ENCODE measurements at places on chromosomes 4 and X. TPM values are rescaled to one million over a fixed set of nuclear protein-coding genes. Genes with fewer than 3 reads are reported as not detected.

Gene MAGEB1
- not detected for polyA plus RNA-seq

Gene NLGN4X
- polyA plus RNA-seq: not detected

Gene SPANXA2
- not detected for polyA plus RNA-seq

Gene PRR32
- not detected for polyA plus RNA-seq

GRCh38 chr4:125837493-125838201 lies 522.9 kb downstream of the FAT4 start:
- DNase-seq: no peak

GRCh38 chrX:121836000-121836399 lies 788.6 kb downstream of the GLUD2 start:
- no peak for DNase-seq

DNA sequence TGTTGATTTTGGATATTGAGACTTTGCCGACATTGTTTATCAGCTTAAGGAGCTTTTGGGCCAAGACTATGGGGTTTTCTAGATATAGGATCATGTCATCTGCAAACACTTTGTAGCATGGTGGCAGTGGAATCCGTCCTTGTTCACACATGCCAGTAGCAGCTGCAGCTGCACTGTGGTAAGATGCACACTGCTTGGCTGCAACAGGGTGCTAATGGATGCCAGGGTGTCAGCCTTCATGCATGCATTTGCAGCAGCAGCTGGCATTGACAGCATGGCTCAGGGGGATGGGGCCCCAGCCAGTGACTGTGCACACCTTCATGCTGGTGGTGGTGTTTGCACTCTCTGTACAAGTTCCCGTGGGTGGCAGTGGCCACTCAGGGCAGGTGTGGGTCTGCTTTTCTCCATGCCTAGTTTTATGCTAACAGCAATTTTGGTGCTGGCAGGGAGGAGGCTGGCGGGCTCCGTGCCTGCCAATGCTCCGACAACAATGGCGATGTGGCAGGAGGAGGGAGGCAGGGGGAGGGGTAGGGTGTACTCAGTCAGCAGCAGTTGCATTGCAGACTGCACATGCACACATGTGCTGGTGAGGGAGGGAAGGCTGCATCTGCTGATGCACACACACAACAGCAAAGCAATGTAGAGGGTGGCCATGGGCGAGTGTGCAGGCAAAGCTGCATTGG lies 37.5 kb downstream of the BEX3 start:
- no peak for DNase-seq

DNA sequence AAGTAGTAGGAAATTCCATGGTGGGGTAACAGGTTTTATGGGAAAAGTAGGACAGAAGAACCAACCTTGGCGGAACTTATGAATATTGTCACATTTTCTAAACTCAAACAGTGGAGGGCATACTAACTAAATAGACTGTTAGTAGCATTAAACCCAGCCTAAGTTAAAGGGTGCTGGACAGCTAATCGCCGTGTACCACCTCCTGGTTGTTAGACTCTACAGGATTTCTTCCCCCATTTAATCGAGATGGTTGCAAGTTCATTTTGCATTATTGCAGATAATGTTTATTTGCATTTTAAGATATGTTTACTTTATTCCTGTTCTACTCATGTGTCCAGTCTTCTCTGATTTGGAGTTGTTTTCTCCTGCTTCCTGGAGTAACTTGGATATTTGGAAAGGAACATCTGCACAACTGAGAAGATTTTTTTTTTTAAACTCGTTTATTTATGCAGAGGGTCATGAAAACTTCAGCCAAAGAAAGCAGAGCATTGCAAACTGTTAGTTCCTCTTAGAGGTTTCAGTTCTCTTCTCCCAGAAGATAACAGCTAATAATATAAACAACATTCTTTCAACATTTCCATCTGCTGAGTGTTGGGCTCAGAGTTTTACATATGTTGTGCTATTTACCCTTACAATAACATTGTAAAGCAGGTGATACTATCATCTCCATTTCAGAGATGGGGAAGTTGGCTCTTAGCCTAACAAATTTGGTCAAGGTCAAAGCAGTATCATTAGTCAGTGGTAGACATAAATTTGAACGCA lies 51.5 kb upstream of the TBC1D9 start:
- no peak for DNase-seq

DNA sequence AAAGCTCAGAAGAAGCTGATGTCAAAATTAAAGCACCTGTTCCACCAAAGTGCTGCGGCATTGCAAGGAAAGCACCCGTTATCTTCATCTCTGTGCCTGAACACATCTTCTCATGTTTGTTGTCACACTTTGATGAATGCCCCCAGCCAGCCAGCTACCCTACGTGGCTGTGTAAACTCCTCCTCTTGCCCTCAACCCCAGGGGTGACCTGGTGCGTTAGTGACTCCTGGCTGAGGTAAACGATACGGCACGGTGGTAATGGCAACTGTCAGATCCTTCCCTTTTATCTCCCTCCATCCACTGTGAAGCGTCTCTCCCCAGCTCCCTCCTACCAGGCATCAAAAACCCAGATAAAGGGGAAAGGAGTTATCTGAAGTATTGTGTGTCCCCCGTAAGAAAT lies 90.6 kb upstream of the WWC2 start:
- no peak for DNase-seq

- no peak for DNase-seq
These were observed 230.5 kb downstream of the MGST2 start for GRCh38 chr4:139896091-139896604.

- DNase-seq: peak; percentile 39
These were observed 29.2 kb upstream of the MXD4 start for GRCh38 chr4:2290974-2291704.

- DNase-seq: no peak
These were observed 59.4 kb upstream of the C4orf54 start for GRCh38 chr4:99716996-99717395.

DNA sequence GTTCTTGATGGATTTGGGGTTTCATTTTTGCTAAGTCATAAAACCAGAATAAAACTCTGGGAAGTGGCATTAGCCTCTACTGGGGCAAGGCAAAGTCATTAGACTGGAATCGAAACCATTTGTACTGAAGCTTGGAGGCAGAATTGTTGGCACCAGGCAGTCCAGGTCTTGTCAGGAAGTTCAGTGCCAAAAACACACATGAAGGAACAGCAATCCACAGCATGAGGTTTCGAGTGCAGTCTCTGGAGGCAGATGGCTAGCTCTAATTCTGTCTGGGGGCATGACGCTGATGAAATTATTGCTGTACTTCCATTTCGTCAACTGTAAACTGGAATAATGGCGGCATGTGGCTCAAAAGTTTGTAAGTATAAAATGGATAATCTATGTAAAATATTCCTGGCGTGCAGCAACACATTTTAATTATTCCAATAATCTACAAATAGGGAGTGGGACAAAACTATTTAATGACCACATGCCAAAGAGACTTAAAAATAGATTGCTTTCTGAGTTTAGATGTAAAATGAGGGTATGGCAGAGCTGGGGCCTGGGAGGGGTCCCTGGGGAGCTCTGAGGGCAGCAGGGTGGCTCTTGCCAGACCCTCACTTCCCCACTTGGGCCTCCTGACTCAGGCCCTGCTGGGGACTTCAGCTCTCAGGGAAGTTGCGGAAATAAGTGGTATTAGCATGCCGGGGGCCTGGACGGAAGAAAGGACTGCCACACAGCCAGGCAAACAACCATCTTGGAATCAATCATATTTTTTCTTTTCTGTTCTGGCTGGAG lies 18.8 kb upstream of the CENPU start:
- DNase-seq: no peak

DNA sequence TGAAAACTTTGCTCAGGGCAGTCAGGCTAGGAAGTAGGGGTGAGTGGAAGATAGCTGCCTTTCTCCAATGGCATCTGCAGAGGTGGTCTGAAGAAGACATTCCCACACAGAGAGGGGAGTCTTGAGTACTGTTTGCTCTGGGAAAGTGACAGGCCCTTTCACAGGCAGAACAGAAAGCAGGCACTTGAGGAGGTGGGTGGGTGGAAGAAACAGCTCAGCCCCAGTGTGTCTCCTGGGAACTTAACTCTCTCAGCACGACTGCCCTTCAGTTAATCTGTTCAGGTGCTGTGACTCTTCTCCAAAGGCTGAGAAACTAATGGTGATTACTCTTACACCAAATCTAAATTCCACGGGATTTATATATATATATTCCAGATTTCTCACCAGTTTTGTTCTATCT lies 28.3 kb downstream of the ENOPH1 start:
- no peak for DNase-seq

DNA sequence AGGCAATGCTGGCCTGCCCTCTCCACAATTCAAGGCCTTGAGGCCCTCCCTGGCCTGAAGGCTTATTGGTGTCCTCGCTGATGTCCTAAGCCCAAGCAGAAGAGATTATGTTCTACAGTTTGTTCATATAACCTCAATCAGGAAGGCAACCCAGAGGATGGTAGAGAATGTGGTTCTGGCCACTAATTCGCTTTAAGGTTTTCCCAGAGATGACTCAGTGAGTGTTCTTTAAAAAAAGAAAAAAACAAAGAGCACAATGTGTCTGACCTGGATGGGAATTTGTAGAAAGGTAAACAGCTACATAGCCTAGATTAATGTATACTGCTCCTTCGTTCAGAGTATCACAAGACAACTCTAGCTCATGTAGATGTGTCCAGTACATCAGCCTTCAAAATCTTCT lies 66.0 kb downstream of the MANBA start:
- no peak for DNase-seq

DNA sequence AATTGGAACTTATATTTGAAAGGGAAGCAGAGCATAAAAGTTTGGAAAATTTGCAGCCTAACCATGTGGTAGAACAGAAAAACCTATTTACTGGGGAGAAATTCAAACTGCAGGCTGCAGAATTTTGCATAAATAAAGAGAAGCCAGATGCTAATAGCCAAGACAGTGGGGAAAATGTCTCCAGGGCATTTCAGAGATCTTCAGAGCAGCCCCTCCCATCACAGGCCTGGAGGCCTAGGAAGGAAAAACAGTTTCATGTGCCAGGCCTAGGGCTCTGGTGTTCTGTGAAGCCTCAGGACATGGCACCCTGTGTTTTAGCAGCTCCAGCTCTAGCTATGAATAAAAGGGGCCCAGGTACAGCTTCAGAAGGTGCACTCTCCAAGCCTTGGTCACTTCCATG lies 648.7 kb upstream of the FRG1 start:
- no peak for DNase-seq

DNA sequence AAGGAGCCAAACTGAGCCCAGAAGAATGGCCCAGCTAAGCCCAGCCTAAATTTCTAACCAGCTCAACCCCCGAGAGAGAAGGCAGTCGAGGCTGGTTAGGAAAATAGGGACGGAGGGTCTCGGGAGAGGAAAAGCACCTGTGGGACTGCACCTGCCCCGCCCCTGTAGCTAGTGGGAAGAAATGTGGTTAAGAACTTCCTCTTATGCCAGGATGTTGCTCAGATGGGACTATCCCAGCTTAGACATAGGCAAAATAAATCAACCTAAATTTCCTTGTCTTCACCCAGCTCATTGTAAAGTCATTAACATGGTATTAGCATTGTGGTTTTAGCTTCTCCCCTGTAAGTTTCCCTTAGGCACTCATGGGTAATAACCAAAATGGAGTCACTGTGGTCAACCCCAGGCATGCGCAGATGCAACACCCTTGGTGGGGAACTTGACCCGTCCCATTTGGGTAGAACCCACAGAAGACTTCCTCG lies 86.8 kb downstream of the ZNF718 start:
- no peak for DNase-seq

GRCh38 chr4:69735119-69735518 lies 25.3 kb downstream of the SULT1B1 start:
- no peak for DNase-seq

GRCh38 chr4:40185830-40186664 lies 10.8 kb upstream of the RHOH start:
- no peak for DNase-seq

GRCh38 chr4:128287141-128287870 lies at the start of gene PGRMC2:
TSS of gene PGRMC2 (minus strand) at chr4:128287813. CDS start at chr4:128287790, 23 bp downstream.
- no peak for DNase-seq

DNA sequence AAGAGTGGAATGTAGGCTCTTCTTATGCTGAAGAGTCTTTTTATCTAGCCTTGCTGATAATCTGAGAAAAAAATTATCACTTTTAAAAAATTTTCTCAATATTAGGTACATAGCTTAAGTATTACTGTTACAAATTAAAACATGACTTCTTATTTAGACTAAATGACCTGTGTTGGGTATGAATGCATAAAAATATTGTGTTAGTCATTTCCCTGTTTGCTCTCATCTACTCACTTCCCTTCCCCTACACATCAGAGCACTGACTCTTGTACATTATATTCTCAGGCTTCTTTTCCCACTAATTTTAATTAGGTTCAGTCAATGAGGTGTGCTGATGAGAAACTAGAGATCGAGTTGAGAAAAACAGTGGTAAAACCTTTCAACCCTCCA lies 881.0 kb downstream of the PCDH18 start:
- DNase-seq: no peak

DNA sequence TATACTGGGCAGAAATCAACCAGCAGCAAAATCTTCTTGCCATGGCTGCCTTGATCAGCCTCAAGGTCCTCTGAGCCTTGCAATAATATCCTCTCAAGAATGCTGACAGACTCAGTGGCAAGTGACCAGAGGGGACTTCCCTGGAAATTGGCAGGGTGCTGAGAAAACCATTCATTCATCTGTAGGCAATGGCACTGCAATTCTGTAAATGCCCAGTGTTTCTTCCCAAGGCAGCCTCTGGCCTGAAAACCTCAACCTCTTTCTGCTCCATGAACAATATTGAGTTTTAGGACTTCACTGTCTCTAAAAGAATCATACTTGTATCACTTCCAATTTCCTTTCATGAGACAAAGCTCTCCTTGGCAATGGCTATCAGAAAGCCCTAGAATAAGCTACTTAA lies 754.3 kb upstream of the TENM3 start:
- no peak for DNase-seq

DNA sequence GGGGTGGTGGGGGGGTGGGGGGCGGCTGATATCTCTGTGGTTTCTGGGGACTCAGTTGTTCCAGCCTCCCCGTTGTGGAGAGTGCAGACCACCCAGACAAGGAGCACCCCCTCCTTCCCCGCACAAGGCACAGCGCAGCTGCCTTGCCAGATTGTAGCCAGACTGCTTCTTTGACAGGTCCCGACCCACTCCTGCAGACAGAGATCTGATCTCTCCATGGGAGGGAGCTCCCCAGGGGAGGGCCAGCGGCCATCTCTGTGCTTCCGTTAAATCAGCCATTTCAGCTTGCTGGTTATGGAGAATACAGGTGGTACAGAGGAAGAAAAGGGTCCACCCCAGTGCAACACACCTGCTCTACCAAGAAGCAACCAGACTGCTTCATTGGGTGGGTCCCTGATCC lies 80.8 kb downstream of the FGF16 start:
- DNase-seq: no peak

GRCh38 chrX:134023851-134024281 lies 38.5 kb upstream of the GPC3 start:
- DNase-seq: no peak

DNA sequence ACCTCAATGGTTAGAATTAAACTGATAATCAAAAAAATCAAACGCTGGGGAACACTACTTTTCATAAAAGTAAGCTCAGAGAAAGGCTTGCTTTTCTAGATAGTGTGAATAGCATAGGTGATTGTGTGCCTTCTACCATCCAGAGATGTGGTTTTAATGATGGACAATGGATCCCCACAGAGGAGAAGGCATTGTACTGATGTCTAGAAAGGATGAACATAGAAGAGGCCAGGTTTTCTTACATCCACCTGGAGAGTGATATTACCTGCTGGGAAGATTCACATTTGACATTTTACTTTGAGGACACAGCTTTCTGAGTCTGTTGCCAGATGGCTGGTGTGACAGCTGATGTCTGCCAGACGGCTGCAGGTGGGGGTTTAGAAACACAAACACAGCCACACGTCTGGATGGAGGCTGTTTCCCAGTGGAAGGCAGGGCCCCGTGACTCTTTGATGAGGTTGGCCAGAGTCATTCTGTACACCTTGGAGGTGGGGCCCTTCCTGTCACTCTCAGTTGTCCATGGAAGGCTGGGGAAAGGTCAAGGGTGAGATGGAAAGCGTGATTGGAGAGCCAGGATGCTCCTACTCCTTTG lies 114.4 kb downstream of the PSAPL1 start:
- DNase-seq: no peak

- DNase-seq: no peak
These were observed 177.8 kb downstream of the BANK1 start for GRCh38 chr4:101968364-101968763.
